ENCODE measurements at places on chromosomes 2 and 18.

- no peak for DNase-seq
Observed at GRCh38 chr2:217273162-217273561, 413.3 kb upstream of the TNP1 start.

DNA sequence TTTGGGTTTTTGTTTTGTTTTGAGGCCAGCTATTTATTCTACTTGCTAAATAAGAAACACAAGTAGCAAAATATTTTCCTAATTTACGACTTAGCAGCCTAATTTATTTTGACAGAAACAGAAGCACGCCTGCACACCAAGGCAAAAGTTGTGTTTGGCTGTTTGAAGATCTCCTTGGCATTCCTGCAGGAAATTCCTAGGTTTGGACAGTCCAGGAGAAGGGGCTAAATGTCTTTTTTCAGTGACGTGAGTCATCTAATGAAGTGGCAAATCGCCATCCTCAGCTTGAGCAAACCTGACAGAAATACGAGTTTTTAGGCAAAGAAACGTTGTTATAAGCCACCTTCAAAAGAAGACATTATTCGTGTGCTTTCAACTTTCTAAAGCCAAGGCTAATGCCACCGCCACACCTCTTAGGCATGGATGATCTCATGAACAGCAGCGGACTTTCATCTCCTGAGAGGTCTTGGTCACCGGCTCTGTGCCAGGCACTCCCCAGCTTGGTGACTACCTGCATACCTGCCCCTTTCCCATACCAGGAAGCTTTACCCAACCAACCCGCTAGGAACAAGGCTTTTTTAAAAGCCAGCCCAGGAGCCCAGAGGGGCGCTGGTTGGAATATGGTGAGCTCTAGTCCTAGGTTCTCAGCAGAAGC lies 30.9 kb downstream of the STK39 start:
- no peak for DNase-seq

GRCh38 chr2:144796936-144797335 lies 277.0 kb upstream of the ZEB2 start:
- DNase-seq: no peak

- DNase-seq: no peak
Observed at GRCh38 chr2:234309431-234309830, 187.4 kb downstream of the ARL4C start.

DNA sequence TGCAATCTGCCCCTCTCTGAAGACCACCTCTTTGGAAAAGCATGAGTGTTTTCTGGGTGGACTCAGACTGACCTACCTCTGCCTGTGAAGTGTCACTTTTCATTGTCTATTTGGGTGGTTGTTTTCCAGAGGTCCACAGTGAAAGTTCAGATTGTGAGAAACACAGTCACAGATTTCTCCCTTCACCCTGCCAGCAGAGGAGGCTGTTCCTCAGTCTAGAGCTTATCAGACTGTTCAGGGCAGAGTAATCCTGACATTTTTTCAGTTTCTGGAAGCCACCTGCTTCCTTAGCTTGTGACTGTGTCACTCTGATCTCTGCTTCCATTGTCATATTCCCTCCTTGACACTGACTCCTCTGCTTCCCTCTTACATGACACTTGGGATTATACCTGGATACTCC lies 55.4 kb upstream of the RMP24 start:
- no peak for DNase-seq

GRCh38 chr2:232310121-232310520 lies 68.4 kb upstream of the ALPP start:
- peak; percentile 32 for DNase-seq

GRCh38 chr18:60082790-60083189 lies 183.0 kb downstream of the PMAIP1 start:
- DNase-seq: no peak

All from CD4-positive, alpha-beta T cell treated with Interferon gamma for 1 hour (primary cell).